CD4-positive, alpha-beta memory T cell (primary cell): ENCODE measurements at places on chromosomes 12 and 14.

DNA sequence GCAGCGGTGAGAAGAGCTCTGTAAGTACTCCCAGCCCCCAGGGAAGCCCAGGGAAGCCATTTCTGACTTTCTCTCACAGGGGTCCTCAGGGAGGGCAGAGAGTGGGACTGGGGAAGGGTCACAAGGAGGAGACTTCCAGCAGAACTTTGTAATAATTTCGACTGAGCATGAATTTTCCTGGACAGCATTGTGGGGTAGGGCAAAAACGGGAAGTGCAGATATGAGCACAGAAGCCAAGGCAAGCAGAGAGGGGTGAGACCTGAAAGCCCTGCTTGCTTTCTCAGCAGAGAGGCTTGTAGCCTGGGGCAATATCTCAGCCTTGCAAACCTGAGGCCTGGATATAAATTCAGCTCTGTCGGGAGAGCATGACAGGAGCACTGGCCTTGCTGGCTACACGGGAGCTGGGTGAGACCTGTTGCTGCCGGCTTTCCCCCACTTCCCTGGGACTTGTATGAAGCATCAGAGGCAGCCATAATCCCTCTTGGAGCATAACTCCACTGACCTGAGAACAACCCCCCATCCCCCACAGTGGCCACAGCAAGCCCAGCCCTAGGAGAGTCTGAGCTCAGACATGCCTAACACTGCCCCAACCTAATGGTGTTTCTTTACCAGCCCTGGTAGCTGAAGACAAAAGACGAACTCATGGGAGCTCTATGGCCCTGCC lies 9.8 kb upstream of the IQSEC3 start:
- no peak for DNase-seq

DNA sequence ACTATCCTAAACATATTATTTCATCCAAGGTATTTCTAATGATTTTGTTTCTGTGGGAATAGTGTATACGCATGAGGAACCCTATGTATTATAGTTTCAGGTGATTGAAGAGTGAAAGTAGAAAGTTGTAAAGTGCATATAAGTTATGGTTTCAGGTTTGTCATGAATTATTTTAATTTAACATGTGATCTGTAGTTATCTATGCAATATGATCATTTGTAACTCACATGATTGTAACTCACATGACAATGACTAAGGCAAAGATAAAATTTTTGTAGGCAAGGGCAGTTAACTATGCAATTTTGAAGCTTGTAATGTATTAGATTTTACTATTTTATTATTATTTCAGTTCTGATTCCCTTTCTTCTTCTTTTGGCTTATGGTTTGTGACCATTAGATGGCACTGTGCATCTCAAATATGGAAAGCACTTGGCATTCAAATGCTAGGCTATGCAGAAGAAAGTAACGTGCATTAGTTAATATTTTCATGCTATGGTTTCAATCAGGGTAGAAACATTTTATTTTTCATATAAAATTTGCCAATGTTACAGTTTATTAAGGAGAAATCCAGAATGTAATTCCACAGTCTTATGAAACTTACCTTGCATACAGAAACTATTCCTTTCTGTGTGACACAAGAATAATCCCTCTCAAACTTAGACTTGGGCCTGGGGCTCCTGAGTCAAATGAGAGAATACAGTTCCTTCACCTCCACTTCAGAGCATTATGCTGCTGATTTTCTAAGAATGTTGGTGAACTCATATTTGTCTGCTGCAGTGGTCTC lies 15.8 kb upstream of the TMEM30B start:
- peak; percentile 41 for DNase-seq

DNA sequence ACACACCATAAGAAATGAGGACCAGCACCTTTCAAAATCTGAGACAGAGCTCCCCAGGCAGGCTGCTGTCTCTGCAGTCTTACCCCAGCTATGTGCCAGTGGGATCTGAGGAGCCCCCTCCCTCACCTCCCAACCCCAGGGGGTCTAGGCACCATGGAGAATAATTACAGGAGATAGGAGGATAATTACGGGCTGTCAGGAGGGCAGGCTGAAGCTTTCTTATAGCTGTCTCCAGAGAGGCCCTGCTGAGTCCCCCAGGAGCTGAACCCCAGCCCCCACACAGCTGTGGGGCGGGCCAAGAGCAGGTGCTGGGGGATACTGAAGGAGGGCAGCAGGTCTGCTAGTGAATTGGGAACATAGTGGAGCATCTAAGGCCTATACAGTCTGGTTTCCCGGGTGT lies 6.8 kb downstream of the CPNE6 start:
- no peak for DNase-seq

DNA sequence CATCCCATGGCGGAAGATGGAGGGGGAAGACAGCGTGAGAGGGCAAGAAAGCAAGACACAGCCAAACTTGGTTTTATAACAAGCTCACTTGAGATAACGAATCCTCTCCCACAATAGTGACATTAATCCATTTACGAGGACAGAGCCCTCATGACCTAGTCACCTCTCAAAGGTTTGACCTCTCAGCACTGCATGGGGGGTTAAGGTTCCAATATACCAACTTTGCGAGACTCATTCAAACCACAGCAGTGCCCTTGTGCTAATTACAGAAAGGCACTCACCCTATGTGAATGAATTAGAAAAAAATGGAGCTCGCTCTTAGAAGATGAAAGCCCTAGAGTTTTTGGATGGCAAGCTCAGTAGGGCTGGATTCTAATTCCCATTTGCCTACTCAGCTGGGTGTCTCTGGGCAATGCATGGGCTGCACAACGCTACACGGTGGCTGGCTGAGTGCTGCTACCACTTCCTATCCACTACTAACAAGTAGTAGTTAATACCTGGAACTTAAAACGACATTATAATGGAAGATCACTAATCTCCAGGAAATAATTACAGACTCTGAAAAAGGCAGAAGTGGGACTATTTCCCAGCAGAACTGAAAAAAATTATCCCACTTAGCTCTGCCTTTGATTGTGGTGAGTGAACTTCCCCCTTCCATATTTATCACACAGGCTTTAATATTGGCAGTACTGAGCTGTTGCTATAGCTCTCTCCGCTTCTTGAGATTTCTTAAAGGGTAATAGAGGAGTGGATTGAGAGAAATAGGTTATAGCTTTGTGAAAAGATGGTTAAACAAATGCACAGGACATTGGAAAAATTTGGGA lies 27.5 kb downstream of the TESPA1 start:
- no peak for DNase-seq

DNA sequence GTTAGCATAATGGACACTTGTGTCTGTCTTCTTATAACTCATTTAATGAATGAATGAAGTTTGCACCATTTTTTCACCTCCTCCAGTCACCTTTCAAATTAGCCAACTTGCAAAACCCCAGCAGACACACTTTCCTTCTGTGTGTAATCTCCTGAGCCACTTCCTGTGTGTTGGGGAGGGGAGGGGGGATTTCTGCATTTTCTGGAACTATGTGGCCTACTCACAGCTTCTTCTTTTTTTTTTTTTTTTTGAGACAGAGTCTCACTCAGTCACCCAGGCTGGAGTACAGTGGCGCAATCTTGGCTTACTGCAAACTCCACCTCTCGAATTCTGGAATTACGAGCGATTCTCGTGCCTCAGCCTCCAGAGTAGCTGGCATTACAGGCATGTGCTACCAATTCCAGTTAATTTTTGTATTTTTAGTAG lies 4.1 kb upstream of the SERPINA1 start:
- peak; percentile 8 for DNase-seq

GRCh38 chr12:47939009-47939601 lies 24.3 kb upstream of the TMEM106C start:
- no peak for DNase-seq

- DNase-seq: no peak
These were observed 1007.4 kb upstream of the NOVA1 start for GRCh38 chr14:27605282-27605681.

DNA sequence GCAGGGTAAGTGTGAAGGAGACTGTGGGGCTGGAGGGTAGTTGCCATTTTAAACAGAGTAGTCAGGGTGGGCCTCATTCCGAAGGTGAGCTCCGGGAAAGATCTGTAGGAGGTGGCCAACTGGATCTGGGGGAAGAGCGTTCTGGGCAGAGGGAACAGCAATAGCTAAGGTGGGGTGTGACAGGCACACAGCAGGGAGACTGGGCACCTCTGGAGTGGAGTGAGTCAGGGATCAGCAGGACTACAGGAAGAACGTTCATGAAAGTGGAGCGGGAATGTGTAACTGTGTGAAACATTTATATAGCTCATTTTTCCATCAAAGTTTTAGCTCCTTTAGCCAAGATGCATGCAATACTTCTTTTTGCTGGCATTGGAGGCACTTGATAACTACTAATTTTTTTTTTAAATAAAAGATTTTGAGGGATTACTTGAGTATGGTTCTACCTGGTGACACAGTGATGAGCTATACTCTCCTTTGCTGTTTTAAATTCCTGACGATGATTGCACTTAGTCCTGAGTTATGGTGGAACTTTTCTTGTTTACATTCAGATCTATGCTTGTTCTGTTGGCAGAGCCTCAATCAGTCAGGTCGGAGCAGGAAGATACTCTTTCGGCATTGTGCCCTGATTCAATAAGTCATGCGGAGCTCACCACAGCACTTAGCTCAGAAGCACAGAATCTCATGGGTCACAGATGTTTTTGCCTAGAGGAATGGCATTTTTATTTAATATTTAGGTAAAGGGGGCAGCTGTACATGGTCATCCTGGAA lies 106.4 kb downstream of the WIF1 start:
- no peak for DNase-seq

- peak; percentile 8 for DNase-seq
These were observed at the start of gene ADCY6 for GRCh38 chr12:48788854-48789775. Gene ADCY6, minus strand, starts transcription at chr12:48789089. Its CDS starts 5,655 bp downstream, at chr12:48783434.

GRCh38 chr14:74843653-74844052 lies 32.3 kb downstream of the PROX2 start:
- DNase-seq: no peak

- DNase-seq: no peak
These were observed 134.4 kb upstream of the FGD4 start for GRCh38 chr12:32264961-32265360.

DNA sequence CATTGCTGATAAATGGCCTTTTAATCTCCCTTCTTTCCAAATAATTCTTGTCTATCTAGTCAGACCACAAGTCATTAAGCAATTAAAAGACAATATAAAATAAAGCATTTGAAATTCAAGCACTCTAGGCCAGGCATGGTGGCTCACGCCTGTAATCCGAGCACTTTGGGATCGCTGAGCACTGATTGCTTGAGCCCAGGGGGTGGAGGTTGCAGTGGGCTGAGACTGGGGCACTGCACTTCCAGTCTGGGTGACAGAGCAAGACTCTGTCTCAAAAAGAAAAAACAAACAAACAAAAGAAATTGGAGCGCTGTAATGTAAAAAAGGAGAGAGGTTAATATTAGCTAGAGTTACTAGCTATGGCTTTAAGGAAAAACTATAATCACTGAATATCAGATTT lies 30.5 kb upstream of the CSRP2 start:
- DNase-seq: no peak

DNA sequence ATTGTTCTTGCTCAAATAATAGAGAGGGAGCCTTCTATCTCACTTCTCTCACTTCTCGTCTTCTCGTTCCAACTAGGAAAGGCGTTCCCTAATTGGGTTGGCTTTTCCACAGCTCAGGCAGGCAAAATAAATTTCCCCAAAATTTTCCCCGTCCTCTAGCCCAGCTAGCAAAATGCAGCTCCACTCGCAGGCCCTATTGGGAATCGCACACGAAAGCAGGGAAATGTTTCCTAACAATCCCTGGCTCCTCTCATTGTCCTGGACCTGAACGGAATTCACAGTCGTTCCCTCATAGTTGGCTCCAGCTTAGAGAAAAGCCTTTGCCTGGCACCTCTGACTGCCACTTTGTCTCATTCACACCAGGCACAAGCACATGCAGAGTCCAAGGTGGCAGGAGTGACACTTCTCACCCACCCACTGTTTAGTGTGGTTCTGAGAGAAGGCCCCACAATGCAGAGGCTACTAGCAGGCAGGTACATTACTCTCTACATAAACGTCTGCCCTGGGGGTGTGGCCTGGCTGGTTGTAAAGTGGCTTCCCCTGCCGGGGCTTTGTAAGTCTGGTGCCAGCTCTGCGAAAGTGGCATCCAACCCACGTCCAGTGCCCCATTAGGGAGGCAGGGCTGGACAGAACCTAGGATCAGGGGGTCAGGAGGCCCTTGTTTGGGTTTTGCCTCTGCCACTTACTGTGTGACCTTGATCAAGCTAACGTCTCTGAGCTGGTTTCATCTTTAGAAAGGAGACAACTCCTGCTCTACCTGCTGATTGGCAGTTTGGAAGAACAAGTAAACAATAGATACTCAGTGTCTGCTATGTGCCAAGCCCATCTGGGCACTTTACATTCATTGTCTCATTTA lies 4.2 kb downstream of the SERPINA10 start:
- no peak for DNase-seq

DNA sequence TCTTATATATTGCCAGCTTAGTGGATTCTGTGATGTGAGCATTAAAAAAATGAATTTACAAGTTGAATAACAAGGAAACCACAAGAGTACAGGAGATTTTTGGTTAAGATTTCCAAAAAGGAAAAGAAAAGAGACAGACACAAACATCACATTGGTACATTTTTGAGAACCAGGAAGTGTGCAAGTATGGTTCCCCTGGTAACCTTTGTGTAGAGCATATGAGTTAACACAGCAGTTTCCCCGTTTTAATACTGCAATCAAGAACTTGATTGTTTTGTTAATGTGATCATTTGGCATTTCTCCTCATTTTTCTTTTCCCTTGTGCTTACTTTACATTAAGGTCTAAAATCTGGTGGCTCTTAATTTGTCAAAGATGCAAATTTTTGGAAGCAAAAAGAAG lies 490.4 kb upstream of the ATP2B1 start:
- no peak for DNase-seq

- DNase-seq: no peak
These were observed 10.8 kb downstream of the ITPK1 start for GRCh38 chr14:93104961-93105360.

GRCh38 chr14:68208218-68208617 lies 388.6 kb downstream of the RAD51B start:
- DNase-seq: no peak

- no peak for DNase-seq
These were observed 127.3 kb downstream of the CNTN1 start for GRCh38 chr12:40819436-40820108.

DNA sequence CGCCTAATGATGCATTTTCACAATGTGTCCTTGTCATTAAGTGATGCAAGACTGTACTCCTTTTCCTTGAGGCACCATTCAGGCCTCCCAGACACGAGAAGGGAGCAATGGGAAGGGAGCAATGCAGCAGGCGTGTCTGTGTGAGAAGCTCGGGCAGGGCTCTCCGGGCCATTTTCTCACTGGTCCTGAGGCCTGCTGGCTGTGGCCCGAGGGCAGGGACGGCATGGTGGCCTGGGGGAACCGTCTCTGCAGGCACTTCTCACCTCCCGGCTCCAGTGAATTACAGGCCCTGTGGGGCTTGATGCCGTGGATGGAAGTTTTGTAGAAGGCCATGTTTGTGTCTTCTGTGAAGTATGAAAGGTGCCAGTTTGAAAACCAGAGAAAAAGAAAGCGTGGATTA lies 71.0 kb downstream of the ADGRD1 start:
- no peak for DNase-seq

- no peak for DNase-seq
These were observed 38.0 kb upstream of the FBXO21 start for GRCh38 chr12:117228239-117228638.

- no peak for DNase-seq
These were observed 119.6 kb downstream of the CRADD start for GRCh38 chr12:93796729-93797128.
